ENCODE measurements at places on chromosomes 5 and 9.

- no peak for DNase-seq
Observed at GRCh38 chr5:91061946-91062562, 321.1 kb downstream of the ARRDC3 start.

DNA sequence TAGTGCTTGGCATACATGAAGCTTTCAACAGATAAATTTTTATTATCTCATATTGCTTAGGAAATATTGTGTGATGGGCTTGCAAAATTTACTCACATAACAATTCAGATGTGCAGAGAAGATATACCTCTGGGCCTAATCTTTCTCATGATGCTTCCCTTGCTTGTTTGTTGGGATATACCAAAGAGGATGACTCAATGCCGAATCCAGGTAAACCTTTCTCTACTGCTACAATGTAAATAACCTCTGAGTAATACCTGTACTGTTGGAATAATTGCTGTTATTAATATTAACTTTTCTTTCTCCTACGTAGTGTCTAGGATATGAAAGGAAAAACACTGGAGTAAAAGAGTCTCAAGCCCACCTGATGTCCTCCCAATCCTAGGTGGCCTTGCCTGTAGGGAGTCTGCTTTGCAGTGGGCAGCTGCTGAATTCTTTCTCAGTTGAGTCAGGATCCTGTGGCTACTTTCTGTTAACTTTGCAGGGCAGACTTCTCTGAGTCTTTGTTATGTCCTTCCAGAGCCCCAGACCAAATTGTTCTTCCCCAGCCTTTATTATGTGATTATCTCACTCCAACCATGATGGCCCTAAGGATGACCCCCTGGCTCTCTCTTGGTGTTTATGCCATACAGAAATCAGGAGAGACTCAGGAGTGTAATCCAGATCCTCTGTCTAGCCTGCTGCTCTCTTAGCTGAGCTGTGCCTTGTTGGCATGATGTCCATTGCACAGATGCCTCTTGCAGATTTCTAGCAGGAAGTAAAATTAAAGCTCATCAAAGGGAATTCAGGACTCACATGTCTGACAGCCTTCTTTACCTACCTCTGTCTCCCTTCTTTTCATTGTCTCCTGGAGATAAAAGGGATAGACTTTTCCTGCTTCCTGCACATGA, 208.1 kb downstream of the SNX18 start:
- peak; percentile 67 for DNase-seq

DNA sequence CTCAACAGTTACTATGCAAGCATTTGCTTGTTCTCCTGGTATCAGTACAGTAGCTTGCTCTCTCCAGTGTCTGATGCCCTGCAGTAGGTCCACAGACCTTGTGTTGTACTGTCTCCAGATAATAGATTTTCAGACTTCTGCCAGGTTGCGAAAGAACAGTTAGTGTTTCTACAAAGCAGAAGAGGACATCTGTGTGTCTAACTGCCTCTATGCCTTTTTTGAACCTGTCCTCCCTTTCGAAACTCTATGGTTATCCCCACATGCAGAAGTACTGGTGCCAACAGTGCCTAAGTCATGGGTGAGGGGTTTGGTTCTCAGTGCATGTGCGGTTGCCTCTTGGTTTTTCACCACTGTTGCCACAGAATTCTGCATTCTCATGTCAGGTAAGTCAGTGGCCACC, 45.9 kb downstream of the KCNN2 start:
- no peak for DNase-seq

DNA sequence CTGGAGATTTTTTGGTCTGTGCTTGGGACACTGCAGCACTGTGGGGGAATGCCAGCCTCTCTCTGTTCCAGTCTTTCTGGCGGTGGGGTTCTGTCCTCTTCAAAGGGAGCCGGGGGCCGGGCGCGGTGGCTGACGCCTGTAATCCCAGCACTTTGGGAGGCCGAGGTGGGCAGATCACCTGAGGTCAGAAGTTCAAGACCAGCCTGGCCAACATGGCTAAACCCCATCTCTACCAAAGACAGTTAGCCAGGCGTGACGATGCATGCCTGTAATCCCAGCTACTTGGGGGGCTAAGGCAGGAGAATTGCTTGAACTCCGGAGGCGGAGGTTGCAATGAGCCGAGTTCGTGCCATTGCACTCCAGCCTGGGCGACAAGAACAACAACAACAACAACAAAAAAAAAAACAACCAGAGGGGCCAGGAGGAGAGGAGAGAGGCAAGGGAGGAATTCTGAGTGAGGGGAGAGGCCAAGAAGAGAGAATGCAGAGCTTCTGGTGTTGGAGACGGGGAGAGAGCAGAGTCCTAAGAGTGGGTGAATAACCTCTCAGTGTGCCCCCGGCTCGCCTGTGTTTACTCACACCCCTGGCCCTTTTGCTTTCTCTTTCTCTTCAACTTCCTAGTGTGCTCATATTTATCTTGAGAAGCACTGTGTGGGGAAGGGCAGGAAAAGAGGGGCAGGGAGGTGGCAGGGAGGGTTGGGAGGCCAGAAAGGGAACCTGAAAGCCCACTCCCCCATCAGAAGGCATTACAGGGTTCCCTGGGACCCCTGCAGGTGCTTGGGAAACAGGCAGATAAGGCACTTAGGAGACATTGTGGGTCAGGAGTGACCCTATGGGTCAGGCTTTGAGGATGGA, 3.2 kb upstream of the SET start:
- peak; percentile 6 for DNase-seq

DNA sequence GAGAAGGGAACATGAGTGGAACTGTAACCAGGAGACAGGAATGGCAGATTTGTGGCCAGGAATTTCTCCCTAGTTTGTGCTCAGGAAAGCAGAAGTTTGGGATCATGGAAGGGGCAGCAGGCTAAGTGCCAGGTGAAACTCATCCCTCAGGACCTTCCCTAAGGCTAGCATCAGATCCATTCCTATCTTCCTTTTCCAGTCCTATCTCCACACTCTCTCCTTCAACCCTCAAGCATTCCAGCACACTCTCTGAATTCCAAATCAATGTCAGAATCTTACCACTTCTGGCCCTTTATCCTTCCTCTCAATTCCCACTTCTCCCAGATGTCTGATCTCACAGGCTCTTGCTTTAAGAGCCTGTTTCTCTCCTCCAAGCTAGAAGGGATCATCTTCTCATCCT, 53.2 kb upstream of the GRIA1 start:
- no peak for DNase-seq

DNA sequence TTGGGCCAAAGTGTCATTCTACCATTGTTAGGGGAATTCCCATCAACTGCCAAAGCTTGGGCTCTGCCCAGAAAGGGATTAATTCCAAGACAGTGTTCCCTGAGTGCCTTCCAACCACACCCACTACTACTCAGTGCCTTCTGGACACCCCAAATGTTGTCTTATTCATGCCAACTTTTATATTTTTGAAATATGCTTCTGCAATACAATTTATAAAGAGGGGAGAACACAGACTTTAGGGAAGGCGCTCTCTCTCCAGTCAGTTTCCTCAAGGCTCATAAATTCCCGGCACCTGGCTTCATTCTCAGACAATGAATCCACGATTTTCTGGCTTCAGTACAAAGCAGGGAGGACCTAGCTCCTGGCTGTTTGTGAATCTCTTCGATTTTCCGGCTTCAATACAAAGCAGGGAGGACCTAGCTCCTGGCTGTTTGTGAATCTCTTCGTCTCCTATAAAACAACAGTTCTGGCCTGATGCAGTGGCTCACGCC, 120.1 kb upstream of the MYO10 start:
- DNase-seq: peak; percentile 25

DNA sequence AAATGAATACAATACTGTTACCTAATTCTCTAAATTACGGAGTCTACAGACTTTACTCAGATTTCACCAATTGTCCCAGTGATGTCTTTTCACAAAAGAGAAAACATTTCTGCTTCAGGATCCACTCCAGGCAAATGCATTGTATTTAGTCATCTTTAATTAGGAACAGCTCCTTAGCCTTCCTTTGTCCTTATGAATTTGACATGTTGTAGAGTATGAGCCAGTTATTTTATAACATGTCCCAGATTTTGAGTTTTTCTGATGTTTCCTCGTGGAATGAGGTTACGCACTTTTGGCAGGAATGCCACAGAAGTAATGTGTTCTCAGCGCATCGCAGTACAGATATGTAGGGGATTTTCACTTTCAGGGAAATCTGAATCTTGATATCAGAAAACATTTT, 10.5 kb downstream of the HABP4 start:
- peak; percentile 71 for DNase-seq

GRCh38 chr9:99038484-99038820, 66.5 kb upstream of the TGFBR1 start:
- DNase-seq: no peak

DNA sequence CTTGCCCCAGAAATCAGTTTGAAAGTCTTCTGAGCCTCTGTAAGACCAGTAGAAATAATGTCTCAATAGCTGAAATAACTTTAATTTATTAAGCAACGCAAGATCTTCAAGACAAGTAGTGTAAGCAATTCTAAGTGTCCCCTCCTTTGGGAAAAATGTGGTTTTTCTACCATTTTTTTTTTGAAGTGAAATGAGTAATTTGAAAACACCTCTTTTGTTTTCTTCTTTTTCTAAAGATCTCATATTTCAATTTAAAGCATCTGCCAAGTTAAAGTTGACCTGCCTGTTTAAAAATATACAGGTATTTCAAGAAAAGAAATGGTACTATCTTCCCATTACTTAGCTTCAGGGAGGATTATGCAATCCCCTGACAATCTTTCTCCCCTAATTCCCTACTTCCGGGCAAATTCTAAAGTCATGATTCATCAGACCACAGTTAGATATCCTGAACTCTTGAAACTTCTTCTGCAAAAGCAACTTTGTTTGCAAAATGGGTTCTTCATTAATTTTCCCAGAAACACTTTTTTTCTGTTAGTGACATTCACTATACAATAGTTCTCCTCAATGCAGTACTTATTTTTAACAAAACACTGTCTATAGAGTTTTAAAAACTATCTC, 7.8 kb upstream of the ANXA1 start:
- DNase-seq: peak; percentile 91

DNA sequence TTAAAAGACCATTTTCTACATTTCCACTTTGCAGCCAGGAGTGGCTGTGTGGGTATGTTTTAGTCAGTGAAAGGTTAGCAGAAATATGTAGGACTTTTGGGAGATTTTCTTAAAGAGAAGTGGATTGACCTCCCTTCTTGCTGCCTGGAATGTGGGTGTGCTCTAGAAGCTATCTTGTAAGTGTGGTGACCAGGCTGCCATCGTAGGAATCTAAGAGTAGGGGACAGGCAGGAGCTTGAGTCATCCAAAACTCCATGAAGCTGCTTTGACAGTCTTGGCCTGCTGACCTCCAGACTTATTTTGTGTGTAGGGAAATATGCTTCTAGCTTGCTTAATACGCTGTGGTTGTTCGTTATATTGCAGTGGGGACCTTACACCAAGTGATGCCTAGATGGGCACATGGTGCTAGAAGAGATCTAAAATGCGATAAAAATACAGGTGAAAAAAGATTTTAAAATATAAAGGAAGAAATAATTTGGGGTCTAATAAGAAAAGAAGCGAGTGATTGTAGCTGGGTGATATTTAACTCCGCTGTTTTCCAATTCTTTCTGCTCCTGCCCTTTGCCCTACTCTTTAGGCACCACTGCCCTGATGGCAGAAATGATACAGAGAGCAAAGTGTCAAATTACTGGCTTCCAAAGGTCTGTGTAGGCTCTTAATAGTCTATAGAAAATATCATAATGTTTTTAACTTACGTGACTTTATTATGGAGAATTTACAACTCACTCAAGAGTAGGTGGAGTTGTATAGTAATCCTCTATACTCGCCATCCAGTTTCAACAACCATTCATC, 298.2 kb upstream of the ZNF608 start:
- peak; percentile 49 for DNase-seq

GRCh38 chr9:115291841-115292240, 173.9 kb upstream of the TNC start:
- DNase-seq: peak; percentile 63

- DNase-seq: no peak
Observed at GRCh38 chr9:94786586-94786985, 60.1 kb downstream of the AOPEP start.

DNA sequence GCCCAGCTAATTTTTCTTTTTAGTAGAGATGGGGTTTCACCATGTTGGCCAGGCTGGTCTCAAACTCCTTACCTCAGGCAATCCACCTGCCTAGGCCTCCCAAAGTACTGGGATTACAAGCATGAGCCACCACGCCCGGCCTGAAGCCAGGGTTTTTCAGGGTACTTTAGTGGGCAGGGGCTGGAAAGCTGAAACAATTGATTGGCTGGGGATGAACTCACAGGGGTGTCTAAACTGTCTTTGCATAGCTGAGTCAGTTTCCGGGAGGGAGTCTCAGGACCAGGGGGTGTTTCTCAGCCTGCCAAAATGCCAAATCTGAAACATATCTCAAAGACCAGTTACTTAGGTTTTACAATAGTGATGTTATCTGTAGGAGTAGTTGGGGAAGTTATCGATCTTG, 46.1 kb downstream of the PRUNE2 start:
- no peak for DNase-seq

GRCh38 chr9:121700832-121701419, 49.5 kb downstream of the DAB2IP start:
- DNase-seq: no peak

DNA sequence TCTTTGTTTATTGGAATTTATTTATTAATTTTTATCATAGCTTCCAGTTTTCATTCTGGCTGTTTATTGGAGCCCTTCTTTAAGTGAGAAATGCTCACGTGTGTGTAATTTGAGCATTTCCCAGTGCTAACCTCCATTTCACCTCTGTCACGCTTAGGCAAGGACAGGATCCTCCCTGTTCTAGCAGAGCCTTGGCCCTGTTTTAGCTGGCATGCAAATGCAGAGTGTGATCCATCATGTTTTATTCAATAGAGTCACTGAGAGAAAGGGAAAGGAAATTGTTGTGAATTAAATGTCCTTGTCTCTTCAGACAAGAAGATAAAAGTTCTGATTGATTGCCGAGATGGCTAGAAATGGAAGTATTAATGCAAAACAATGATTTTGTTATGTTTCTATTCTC, 137.3 kb upstream of the ACO1 start:
- DNase-seq: no peak

DNA sequence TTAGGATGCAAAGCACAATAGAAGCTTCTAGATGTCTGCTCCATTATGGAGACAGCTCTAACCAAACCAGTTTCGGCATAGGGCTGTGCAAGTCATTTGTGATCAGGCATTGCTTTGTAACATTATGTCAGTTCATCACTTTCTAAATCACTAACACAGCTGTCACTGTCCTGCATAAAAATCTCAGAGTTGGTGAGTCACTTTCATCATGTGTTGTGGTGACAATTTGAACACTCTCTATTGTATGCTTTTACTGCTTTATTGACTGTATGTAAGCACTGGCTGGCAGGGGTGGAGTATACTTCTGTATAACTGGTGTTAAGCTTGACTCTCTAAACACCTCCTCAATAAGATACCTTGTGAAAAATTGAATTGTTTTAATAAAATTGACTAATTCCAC, 77.9 kb downstream of the SLCO4C1 start:
- no peak for DNase-seq

GRCh38 chr5:111829701-111830100, 72.7 kb upstream of the NREP start:
- peak; percentile 94 for DNase-seq

GRCh38 chr9:18684593-18685317, 210.8 kb downstream of the ADAMTSL1 start:
- no peak for DNase-seq

DNA sequence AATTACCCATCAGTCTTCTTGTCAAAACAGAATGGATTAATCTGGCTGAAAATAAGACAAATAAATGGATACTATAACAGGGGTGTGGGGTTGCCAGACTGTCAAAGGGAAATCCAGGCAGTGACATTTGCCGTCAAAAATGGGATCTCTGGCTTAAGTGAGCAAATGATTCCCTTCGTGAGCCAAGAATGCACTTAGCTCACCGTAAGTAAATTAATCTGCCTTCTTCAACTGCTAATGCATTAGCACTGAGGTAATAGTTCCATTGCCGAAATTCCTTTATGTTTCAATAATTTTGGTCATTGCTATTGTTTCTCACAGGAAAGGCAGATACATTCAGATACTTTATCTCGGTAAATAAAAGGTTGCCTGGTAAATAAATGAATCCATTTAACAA, 377.8 kb downstream of the KIAA0825 start:
- no peak for DNase-seq

Data from EH (cell line).